ENCODE measurements at places on chromosomes 6 and 20.

GRCh38 chr6:125808060-125808459 lies 17.3 kb downstream of the NCOA7 start:
- DNase-seq = no peak

GRCh38 chr6:43972913-43973300 lies 154.3 kb downstream of the MRPL14 start:
- no peak for DNase-seq

GRCh38 chr20:63090682-63091571 lies 84.2 kb upstream of the BHLHE23 start:
- DNase-seq = peak; percentile 15

DNA sequence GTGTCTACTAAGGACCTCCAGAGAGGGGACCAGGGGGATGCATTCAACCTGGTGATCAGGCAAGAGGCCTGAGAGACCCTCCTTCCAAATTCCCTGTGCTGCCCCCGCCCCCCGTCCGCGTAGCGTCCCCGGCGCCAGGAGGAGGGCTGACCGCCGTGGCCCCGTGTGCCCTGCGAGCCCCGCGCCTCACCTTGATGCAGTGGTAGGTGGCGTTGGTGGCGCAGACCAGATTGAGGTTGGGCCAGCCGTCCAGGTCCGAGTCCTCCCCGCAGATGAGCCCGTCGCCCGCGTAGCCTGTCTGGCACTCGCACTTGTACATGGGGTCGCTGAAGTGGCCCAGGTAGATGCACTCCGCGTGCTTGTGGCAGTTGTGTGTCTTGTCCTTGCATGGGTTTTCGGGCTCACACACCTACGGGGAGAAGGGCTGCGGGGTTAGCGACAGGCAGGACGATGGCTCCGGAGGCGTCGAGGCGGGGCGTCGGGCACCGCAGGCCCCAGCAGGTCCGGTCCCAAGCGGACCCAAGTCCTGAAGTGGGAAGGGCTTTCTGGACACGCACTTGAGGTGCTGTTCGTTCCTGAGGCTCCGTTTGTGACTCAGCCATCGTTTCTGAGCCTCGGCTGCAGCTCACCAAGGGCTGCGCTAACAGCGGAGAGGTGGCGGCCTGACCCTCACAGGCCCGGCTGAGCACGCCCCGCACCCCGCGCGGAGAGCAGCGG lies 21.7 kb downstream of the THBS2 start:
- DNase-seq = no peak

GRCh38 chr6:161353208-161353613 lies 79.3 kb upstream of the AGPAT4 start:
- DNase-seq = no peak

DNA sequence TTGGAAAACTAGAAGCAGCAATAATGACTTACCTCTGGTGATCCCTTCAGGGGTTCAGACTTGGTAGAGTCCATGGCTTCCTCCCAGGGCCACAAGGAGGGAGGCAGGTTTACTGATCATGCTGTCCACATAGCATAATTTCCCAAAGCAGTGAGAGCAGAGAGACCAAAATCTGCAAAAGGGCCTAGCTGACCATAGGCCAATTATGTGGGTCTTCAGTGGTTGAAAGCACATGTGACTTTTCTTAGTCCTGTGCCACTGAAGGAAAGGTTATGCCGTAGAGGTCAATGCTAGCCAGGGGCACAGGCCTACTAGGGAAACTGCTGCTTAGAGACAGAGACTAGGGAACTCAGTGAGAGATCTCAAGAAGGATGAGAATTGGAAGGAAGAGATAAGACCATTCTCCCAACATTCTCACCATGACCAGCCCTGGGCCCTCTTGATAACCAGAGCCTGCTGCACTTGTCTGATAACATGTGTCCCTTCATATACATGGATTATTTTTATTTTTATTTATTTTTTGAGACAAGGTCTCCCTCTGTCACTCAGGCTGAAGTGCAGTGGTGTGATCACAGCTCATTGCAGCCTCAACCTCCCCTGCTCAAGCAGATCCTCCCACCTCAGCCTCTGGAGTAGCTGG lies 2.0 kb upstream of the GTPBP2 start:
- DNase-seq = no peak

DNA sequence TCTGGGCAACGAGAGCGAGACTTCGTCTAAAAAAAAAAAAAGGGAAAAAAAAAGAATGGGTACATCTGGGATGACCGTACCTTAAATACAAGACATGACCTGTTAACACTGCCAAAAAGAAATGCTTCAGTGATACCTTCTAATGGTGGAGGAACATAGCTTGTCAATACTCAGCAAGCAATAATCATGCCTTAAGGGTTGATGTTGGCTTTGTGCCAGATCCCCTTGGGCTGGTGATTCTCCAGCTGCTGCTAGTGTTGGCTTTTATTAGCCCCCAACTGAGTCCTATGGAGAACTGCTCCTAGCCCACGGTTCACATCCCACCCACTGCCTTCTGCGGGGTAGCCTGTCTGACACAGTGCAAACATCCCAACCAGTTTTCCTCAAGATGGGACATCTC lies 134.9 kb downstream of the PLCB1 start:
- no peak for DNase-seq

GRCh38 chr6:6712449-6713403 lies 124.2 kb downstream of the LY86 start:
- DNase-seq = peak; percentile 44

- DNase-seq = no peak
Measured at GRCh38 chr6:39930540-39930939, 3.7 kb downstream of the MOCS1 start.

- DNase-seq = peak; percentile 74
Measured at GRCh38 chr20:36836591-36837269, 39.2 kb upstream of the TLDC2 start.

DNA sequence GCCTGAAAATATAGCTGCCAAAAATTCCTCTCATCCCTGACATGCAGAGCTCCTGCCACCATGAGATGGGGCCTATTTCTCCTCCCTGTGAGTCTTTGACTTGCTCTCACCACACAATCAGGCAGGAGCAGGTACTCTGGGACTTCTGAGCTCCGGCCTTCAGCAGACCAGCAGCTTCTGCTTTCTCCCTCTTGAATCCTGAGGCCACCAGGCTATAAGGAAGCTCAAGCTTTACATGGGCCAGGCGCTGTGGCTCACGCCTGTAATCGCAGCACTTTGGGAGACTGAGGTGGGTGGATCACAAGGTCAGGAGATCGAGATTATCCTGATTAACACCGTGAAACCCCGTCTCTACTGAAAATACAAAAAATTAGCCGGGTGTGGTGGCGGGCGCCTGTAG lies 238.7 kb upstream of the RREB1 start:
- DNase-seq = no peak

- no peak for DNase-seq
Measured at GRCh38 chr20:32706486-32706885, 32.7 kb upstream of the C20orf203 start.

DNA sequence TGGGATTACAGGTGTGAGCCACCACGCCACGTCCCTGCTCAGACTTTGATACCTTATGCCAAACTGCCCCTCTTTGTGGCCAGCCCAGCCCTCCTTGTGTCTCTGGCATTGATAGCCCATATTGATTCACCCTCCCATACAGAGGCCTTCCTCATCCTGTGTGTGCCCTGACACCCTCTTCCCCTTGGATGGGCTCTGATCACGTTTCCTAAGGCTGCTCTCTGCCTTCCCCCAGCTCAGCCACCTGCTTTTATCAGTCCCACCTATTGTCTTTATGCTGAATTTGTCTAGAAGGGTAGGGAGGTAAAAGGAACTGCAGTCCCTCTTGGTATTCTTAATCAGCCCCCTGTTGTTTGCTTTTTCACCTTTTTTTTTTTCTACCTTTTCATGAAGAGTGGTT lies 95.9 kb downstream of the CDKAL1 start:
- no peak for DNase-seq

DNA sequence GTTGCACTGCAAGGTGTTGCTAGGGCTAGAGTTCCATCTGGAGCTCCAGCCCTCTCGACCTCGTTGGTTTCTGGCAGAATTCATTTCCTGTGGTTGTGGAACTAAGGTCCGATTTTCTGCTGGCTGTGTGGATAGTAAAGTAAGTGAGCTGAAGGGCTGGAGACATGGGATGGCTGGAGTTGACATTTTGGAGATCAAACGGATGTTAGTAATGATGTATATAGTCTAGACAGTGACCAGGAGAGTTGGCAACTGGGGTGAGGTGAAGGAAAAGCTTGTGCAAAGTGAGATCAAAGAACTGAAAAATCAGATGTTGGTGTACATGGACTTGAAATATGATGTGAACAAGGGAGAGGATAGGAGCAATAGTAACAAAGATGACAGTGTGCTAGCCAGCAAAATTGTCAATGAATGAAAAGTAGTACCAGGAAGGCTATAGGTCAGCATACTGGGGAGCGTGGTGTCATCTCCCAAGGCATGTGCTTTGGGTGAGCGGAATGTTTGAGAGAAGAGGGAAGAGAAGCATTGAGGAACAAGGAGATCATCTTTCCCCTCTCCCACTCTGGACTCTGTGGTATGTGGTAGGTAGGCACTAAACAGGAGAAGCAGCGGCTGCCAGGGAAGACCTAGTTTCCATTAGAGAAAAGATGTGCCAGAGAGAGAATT lies 7.8 kb downstream of the QRSL1 start:
- DNase-seq = no peak
